ENCODE measurements at places on chromosomes 12 and 14.

DNA sequence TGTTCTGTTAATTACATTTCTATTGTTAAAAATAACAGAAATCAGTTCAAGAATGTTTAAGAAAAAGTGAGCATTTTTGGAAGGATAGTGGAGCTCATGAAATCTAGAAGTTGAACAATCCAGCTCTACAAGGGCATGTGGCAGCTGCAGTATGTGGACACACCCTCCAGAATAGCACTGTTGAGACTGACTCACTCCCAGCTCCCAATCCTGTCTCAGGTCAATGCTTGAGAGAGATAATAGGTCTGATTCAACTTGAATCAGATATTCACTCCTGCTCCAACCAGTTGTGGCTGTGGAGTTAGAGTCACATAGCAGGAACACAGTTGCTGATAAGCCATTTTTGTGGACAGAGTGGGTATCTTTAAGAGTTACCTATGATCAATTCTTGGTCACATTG lies 113.0 kb upstream of the NTF3 start:
- peak; percentile 46 for DNase-seq

DNA sequence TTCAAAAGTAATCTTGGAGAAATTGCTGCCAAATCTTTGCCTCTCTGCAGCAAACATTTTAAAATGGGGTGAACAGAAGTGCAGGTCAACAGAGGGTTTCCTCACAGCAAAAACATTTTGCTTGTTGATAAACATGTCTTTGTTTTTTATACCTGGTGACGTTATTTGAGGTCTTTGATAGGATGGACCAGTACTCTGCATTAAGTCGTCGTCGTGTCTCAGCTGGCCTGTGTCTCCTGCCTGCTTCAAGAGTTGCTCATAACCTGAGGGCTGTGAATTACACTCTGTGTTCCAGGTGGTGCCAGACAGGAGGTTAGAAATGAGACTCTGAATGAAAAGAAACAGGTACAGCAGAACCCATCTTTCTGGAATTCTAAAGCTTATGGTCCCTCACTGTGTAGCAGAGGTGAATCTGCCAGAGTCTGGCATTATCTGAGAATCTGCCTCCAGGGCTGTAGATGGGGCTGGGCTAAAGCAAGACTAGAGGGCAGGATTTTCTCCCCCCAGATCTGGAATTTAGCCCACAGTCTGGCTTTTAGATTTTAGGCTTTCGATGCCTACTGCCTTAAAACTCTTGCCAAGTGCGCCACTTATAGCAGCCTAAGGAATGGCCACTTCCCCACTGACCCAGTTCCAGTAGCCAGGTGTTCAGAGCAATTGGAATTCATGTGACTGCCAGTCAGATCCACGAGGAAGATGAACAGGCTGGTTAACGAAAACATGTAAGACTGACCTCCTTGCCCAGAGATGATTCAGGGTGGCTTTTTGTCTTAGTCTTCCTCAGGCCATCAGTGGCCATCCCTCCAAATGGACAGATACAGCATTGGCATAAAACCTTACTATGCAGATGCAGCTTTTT lies 161.2 kb downstream of the PRKCH start:
- no peak for DNase-seq

DNA sequence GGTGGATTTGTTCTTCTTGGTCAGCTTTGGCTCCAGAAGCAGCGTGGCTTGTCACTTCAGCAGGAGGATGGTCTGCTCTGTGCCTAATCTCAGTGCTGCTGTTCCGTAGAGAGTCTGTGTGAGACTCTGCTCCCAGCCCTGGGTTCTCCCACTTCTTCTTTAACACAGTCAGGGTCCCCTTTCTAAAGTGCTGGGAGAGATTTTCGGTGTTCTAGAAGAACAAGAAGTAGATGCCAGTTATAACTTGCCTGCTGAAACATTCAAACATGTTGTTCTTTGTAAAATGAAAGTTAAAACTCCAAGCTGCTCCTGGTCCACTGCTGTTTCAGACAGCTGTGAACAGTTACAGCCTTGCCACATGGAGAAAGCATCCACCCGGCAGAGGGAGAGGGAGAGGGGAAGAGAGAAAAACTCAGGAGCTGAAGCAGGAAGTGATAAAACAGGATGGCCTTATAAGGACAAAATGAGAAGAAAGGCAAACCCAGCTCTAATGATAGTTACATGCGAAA lies 55.2 kb upstream of the CERS5 start:
- DNase-seq, result peak; percentile 94

GRCh38 chr14:61125041-61125866 lies 144.2 kb downstream of the SLC38A6 start:
- DNase-seq, result no peak

DNA sequence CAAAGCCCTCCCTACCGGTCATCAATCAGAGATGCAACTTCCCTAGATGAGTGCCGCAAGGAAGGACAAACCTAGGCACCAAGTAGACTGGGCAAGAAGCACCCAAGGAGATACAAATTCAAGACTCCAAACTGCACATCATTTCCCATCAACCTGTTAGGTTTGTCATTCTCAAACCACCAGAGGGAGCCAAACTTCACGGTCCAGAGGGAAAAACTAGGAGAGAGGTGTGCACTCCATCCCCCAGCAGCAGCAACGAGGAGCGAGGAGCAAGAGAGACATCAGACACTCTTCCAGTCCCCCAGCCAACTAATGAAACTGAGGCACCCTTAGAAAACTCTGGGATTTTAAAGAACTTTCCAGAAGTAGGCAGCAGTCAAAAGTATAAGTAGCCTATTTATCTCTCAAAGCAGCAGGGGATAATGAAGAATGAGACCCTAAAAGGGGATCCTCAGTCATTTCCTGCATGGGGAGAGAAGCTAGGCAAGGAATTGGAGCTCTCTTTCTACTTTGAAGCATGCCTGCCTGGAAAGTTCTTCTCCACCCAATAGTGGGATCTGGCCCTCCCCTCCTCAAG lies 37.0 kb upstream of the NT5DC3 start:
- DNase-seq, result peak; percentile 78

- DNase-seq, result no peak
Observed at GRCh38 chr14:67373347-67373746, 13.2 kb downstream of the EIF2S1 start.

DNA sequence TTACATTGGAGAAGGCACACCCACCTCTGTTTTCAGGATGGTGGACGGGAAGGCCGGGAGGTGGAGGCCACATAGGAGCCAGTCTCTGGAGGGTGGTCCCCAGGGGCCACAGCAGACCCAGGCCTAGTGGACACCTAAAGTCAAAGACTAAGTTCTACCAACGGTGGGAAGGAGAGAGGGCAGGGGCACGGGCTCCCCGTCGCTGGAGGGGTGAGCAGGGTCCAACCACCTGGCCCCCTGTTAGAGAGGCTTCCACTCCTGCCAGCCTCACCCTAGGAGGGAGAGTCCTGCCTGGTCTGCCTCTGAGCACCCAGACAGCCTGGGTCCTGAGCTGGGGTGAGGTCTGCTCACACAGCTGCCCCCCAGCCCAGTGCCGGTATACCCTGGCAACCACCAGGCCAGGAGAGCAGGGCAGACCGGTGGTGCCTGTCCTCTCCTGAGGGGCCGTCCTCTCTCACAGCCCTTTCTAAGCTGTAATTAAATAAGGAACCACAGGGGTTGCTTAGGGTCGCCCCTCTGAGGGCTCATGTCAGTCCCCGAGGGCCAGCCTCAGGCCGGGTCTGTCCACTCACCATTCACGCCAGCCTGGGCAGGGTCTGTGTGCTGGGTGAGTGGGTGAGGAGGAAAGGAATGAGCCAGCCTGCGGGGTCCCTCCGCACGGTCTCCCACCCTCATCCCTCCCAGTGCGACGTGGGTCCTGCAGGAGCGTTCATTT lies 2.3 kb downstream of the INF2 start:
- DNase-seq, result no peak

- peak; percentile 77 for DNase-seq
Observed at GRCh38 chr12:27865421-27865820, 85.4 kb upstream of the MANSC4 start.

DNA sequence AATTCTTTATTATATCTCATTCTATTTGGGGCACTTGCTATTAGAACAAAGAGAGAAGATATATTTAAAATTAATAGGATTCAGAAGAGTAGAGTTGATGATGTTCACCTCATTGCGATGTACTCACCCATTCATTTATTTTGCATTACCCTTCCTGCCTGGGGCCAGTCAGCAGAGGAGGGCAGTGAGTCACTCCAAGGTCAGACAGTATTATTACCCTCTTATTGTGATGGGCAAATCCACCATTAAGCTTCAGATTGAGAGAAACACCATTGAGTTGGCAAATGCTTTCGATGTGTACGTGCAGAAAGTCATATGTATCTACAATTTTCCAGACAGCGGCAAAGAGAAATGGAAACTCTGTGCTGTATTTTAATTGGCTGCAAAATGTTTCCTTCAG lies 134.2 kb downstream of the BICD1 start:
- DNase-seq, result peak; percentile 52

GRCh38 chr12:644818-645552 lies 18.3 kb downstream of the NINJ2 start:
- DNase-seq, result peak; percentile 36

DNA sequence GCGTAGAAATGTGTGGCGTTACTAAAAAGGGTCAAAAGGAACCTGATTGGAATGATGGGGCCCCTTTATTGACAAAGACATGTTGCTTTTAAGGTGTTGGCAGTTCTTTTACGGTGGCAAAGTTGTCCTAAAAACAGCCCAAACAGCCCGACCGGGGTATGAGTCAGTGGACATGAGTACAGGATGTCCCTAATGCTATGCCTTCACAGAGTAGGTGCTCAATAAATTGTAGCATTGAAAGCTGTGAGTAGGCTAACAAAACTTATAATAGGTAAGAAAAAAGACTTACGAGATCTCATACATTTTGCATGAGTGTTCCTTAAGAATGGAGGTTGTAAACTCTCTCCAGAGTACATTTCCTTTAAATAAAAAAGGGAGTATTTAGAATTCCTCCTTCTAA lies 2.6 kb downstream of the ELK3 start:
- DNase-seq, result peak; percentile 78

DNA sequence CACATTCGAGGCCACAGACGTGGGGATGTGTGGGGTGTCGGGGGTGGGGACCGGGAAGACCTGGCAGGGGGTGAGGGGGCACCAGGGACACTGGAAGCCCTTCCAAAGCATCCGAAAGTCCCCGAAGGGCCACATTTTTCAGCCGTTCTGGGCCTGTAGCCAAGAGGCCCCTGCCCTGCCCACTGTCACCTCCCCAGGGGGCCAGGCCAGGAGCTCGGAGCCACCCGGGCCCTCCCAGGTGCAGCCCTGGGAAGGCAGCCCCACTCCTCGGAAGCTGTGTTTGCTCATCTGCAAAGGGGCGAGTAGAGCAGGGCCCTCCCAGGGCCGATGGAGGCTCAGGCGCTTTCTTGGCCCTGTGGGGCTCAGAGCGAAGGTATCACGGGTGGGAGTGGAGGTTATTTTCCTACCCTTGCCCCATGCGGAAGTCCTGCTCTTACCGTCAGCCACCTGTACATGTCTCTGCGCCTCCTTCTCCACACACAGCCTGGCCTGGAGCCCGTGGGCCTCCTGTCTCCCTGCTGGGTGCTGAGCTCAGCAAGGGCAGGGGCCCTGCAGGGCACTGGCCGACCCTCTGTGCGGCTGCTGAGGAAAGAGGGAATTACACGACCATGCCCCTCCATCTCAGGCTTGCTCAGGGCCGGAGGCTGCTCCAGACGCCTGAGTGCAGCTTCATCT lies 27.2 kb downstream of the NOC4L start:
- no peak for DNase-seq

GRCh38 chr14:104863923-104864266 lies 1.2 kb upstream of the CEP170B start:
- DNase-seq, result no peak

GRCh38 chr14:66979101-66979974 lies 209.9 kb upstream of the GARIN2 start:
- DNase-seq, result no peak

DNA sequence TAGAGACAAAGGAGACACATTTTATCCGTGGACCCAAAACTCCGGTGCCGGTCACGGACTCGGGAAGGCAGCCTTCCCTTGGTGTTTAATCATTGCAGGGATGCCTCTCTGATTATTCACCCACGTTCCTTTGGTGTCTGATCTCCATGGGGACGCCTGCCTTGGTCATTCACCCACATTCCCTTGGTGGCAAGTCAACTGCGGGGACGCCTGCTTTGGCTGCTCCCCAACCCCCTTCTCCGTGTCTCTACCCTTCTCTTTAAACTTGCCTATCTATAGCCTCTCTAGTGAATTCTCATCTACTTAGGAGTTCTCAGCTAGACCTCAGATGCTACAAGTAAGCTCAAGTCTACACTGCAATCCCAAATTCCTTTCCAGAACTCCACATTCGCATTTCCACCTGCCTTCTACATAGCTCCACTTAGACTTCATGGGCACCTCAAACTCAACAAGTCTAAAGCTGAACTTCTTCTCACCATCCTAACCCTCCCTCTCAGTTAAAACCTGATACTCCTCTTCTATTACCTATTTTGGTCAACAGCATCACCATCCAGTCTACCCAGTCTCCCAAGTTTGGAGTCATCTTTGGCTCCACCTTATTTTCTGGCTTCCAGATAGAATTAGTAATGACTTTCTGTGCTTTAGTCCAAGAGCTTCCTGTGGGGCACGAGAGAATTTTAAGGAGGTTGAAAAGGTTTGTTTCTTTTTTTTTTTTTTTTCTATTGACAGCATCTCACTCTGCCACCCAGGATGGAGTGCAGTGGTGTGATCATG lies 14.4 kb downstream of the SPTLC2 start:
- DNase-seq, result no peak

- DNase-seq, result peak; percentile 90
Observed at GRCh38 chr12:57836442-57837375, 9.8 kb downstream of the CTDSP2 start.

- DNase-seq, result peak; percentile 35
Observed at GRCh38 chr14:34604995-34605394, 25.0 kb downstream of the SNX6 start.

GRCh38 chr14:72565149-72565559 lies 328.7 kb downstream of the DPF3 start:
- DNase-seq, result no peak

GRCh38 chr12:1054117-1054870 lies 63.3 kb downstream of the ERC1 start:
- DNase-seq, result peak; percentile 33

GRCh38 chr12:98328467-98328866 lies 186.9 kb upstream of the TMPO start:
- no peak for DNase-seq

DNA sequence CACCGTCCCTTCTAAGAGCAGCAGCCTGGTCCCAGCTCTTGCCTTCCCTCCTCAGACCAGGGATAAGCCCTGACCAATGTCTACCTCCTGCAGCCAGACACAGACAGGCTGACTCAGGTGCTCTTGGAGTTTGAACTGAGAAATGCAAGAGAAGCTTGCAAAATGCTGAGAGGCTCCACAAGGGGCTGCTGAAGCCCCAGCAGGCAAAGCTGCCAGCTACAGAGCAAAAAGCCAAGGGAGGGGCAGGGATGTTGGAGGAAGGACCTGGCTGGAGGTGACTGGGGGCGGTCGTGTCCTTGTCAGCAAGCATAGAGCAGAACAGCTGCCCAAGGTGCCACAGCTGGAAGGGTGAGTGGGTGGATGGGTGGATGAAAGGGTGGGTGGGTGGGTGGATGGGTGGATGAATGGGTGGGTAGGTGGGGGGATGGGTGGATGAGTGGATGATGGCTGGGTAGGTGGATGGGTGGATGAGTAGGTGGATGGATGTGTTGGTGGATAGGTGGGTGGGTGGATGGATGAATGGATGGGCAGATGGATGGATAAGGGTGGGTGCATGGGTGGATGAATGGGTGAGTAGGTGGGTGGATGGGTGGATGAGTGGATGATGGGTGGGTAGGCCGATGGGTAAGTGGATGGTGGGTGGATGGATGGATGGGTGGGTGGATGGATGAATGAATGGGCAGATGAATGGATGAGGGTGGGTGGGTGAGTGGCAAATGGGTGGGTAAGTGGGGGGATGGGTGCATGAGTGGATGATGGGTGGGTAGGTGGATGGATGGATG lies 4.0 kb upstream of the INF2 start:
- DNase-seq, result no peak
